ENCODE measurements at places on chromosomes 2 and 18.

DNA sequence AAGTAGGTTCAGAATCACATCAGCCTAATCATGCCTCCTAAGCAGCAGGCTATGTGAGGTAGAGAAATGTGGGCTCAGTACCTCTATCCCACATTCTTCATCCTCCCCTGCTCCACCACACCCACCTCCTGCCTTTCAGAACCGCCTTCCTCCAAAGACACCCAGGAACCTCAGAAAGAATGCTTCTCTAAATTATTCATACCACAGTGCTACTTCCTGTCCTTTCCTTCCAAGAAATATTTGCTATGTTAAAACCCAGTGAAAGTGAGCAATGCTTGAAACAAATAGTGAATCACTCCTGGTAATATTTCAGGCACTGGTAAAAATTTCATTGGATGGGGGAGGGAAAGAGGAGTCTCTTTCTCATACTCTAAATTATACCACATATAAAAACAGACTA is 24.0 kb upstream of the CREB1 start:
- DNase-seq = peak; percentile 89

GRCh38 chr2:41496908-41497307 is 550.9 kb upstream of the PKDCC start:
- DNase-seq = no peak

DNA sequence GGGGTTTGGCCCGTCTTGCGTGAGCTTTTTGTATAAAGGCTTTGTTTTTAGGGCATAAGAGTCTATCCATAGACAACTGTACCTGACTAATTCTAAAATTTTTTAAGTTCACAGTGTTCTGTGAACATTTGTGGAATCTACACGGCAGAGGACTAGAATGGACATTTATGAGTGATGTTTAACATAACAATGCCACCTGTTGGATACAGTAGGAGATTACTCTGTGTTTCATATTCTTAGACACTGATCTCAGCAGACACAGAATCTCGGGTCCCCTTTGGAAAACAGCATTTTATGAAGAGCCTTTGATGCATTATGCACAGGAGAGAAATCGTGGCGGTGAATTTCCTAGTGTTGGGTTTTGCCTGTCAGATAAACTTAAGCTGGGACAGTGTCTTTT is 752.2 kb downstream of the DPP10 start:
- no peak for DNase-seq

DNA sequence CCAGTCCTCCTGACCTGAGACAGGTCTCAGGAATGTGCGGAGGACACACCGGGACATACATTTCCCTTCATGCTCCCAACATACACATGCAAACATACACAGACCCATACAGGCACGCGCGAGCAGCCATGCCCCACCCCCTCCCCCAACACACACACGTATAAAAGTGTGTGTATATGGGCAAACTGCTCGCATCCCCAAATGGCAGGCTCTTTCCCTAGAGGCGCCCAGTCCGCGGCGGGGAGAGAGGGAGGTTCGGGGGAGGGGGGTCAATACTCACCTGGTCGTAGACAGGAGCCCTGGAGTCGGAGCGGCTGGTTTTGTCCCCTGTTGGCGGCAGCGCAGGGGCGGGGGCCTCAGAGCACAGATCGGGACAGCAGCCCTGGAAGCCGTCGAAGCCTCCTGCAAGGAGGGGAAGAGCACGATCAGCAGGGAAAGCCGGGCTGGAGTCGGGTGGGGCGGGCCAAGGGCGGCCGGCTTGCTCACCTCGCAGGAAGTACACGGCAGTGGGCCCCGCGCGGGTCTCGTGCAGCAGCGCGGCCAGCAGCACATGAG is 682 bp downstream of the DUSP2 start:
- DNase-seq = no peak

All from fibroblast of mammary gland (primary cell).